ENCODE measurements at places on chromosomes 12 and 14.

GRCh38 chr12:126290456-126290855 is 1225.2 kb downstream of the AACS start:
- no peak for DNase-seq

DNA sequence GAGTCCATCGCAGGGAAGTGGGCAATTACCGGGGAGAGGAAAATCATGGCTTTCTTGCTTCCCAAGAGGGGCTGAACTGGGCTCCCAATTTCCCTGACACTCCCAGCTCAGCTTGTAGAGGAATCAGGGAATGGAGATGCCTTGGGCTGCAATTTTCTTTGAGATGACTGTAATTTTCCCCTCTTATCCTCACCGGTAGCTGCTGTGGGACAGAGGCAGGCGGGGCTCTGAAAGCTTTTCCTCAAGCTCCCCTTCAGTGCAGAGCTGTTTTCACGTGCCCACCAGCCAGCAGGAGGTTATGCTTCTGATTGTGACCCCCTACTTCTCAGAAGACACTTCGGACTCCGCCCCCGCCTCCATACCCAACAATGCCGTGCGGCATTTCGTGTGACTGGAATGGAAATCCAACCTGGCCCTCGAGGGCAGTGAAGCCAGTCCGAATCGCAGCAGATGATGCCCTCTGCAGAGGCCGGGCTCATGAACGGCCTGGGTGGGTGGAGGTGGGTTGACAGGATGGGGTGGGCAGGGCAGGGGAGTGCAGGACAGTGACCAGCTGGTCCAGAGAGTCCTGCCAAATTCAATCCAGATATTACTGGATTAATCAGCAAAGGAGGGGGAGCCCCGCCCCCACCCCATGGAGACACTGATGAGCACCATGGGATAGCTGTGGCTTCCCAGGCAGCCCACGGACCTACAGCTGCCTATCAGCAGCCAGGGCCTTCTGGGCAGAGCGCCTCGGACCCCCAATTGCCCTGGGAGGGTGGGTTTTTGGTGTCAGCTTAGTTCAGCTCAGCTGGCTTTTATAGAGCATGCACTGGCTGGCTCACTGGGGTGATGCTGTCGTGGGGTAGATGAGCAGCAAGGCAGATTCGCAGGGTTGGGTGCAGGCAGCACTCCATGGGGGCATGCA is 37.6 kb downstream of the RTL1 start:
- no peak for DNase-seq

DNA sequence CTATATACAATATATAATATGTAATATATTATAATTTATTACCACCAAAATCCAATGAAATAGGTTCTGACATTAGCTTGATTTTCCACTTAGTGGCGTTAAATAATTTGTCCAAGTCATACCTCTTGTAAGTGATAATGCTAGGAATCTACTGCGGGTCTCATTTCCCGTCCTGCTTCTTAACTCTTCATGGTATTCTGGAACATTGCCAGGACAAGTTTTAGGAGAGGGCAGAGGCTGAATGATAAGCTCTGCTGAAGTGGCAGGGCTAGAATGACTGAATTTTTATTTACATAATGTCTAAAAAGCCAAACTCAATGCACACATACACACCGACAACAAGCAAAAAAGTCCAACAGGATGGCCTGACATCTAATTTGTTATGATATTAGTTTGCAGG is 70.4 kb upstream of the PTPRQ start:
- no peak for DNase-seq

DNA sequence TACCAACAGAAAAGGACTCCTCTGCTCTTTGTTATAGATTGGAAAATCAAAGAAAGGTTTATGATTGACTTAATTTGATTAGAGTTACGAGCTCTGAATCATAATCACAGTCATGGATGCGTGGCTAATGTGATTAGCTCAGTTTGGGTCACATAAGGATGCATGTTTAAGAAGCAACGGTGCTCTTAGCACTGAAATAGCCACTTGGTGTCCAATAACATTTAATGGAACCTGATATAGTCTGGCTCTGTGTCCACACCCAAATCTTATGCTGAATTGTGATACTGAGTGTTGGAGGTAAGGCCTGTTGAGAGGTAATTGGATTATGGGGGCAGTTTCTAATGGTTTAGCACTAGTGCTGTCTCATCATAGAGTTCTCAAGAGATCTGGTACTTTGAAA is 501.6 kb downstream of the SLC6A15 start:
- no peak for DNase-seq

DNA sequence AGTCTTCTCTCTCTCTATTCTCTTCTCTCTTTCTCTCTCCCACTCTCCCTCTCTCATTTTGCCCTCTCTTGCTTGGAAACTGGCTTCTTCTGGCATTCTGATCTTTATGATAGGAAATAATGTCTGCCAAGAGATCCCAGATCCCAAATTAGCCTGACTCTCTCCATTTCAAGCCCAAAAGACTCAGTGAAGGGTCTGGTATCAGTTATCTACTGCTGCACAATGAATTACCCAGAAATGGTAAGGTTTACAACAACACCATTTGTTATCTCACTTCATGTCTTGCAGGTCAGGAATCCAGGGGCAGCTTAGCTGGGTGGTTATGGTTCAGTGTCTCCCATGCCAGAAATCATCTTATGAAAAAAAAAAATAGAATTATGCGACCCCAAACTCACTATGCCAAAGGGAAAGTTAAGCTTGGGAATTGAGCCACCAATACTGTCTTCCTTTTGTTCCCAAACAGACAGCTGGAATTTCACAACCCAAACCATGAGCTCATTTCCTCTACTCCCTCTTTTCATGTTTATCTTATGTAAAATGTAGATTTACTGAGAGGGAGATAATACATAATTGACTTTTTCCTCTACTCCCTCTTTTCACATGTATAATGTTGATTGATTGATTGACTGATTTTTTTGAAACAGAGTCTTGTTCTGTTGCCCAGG is 67.8 kb upstream of the FICD start:
- peak; percentile 74 for DNase-seq

GRCh38 chr14:39733741-39734140 is 301.5 kb upstream of the FBXO33 start:
- no peak for DNase-seq

- DNase-seq: no peak
Observed at GRCh38 chr12:119868992-119869391, 8.1 kb downstream of the CIT start.

- DNase-seq: no peak
Observed at GRCh38 chr12:117322428-117322827, 39.0 kb downstream of the NOS1 start.

GRCh38 chr12:53431187-53431586 is 7.5 kb downstream of the AMHR2 start:
- DNase-seq: peak; percentile 61

DNA sequence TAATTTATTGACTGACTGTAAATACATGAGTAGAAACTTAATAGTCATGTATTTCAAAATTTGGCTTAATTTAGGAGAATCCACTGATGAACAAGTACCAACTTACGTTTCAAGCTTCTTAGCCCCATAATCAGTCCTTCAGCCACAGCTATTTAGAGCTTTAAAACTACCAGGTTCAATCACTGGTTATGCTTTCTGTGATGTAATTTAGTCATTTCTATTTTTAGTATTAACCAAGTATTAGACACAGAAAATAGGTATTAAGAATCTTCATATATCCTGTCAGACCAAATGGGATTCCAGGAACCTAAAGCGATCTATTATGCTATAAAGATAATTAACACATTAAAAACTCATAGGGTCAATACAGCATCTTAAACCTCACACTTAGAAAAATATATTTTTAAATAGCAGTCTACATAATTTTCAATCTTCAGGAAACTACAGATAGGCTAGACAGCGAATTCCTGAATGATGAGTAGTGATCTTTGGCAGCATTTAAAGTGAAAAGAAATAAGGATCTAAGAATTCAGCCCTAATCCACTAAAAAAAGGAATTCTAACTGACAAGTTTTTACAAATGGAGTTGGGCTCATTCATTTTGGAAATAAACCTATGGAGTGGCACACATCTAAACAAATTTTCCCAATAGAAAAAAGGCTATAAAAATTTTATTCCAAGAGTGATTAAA is 51.5 kb downstream of the ZC3H14 start:
- DNase-seq: peak; percentile 17

GRCh38 chr14:68460541-68460940 is 332.3 kb downstream of the ZFP36L1 start:
- DNase-seq: no peak

DNA sequence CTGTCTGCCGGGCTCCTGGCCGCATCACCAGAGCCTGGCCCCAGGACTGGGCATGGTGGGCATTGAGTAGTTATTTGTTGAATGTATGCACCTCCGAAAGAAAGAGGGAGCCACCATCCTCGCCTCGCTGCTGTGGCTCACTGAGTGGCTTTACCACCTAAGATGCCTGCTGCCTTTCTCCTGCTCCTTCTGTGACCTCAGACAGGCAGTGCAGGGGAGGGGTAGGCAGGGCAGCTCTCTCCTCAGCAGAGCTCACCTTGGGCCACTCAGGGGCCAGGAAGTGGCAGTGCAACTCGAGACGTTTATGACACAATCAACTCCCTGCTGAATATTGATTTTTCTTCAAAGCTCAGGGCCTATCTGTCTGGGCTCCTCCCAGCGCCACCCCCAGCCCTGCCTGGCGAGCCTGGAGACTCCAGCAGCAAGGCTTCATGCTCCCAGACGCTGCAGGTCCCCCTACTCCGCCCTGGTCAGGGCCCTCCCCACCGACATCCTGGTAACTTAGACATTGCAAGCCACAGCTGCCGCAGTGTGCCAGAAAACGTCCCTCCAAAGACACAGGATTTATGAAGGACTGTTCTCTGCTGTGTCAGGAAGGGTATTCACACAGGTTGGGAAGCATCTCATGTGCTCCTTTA is 84.3 kb upstream of the DIO3 start:
- peak; percentile 82 for DNase-seq

GRCh38 chr12:119682639-119683252 is 14.8 kb downstream of the PRKAB1 start:
- no peak for DNase-seq

GRCh38 chr14:105012171-105012985 is 8.5 kb downstream of the CDCA4 start:
- no peak for DNase-seq

DNA sequence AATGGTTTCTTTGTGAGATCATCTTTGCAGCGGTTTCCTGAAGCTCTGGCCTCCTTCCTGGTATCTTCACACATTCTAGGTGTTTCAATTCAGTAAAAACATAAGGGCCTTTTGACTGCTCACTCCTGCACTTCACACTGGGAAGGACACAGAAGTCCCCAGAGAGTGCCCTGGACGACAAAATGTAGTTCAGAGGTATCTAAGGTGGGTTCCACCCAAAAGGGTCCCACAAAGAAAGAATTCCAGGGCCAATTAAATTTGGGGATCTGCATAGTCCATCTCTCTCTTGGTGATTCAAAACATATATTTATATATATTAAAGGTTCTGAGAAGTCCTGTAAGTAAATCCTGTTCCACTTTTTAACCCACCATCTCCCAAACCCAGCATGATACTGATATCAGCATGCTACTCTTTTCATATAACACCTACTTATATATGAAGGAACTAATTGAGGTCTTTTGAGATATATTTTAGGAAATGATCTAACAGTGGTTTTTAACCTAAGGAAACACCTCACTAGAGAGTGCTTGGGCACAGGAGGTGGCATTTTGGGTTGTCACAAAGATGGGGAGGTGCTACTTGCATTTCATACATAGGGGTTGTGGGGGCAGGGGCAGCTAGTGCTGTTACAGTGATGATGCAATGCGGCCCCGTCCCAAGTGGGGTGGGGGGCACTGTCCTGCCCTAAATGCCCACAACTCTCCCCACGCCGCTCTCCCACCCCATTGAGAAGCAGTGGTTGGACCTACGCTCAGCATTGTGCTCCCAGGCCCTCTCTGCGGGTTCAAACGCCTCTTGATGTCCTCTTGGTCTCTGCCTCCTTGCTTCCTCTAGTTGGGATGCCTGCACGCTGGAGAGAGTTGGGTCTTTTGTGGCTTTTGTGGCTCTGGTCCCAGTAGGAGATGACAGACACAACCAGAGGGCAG is 109.4 kb downstream of the ARF6 start:
- DNase-seq: no peak

DNA sequence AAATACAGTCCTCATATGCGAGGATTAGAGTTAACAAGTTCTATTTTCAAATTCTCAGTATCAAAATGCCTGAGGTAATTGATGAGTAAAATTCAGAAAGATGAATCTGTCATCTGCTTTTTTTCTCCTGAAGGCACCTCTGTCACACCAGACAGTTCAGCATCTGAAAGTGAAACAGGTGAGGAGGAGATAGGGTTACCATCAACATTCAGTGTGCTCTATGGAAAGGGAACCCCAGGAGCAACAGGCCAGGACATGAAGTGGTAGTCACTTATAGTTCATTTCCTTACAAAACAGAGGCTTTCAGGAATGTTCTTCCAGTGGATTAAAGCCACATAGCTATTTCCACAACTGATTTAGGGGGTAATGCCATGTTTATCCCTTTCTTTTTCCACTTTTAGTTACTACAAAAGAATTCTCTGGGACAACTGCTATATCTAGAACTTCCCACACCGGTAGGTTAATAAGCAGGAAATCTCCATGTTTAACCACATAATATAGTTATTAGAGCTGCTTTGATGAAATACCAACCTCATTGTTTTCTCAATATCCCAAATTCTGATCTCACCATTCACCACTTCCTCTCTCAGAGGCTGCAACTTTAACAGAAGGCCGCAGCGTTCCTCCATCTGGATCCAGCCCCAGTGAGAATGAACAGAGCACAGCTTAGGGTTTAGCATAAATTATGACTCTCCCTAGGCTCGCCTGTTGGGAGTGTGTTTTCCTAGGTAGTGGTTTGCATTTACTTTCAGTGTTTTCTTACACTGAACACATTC is 177.0 kb upstream of the CNTN1 start:
- DNase-seq: no peak

GRCh38 chr14:101598571-101599233 is 37.4 kb downstream of the DIO3 start:
- no peak for DNase-seq

DNA sequence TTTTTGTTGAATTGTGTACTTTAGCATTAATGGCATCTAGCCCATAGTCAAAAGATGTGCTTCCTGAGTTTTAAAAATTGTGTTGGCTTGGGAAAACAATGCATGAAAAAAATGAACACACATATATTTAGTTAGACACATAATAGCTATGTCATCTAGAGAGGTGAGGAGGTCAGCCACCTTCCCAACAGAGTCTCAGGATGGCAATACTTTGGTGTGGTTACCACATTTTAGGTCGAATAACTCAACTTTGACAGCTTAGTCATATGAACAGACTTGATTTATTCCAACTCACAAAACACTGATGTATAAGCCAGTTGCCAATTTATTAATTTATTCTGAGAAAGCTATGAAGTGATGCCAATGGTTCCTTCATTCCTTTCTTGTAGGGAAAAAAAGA is 114.0 kb downstream of the ETNK1 start:
- DNase-seq: peak; percentile 1

- no peak for DNase-seq
Observed at GRCh38 chr12:62933220-62933601, 1.7 kb downstream of the PPM1H start.

DNA sequence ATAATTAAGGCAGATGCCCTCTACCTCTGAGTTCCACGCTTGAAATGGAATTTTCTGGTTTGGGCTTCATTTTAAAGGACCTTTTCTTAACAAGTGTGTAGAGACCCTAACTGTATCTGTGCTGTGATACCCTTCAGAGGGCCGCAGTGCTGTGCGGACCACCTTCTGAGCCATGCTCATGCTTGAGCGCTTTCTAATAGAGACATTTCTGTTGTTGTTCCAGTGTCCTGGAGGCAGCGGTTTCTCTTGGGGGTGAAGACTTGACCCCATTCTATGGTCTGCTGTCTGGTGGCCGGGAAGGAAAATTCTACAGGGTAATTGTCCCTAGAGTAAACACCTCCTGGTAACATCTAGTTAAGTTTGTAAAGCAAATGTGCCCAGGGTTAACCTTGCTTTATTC is 46.7 kb upstream of the BCL7A start:
- DNase-seq: no peak

Measured in MCF 10A (cell line).